ENCODE measurements at places on chromosomes 6 and 20.

DNA sequence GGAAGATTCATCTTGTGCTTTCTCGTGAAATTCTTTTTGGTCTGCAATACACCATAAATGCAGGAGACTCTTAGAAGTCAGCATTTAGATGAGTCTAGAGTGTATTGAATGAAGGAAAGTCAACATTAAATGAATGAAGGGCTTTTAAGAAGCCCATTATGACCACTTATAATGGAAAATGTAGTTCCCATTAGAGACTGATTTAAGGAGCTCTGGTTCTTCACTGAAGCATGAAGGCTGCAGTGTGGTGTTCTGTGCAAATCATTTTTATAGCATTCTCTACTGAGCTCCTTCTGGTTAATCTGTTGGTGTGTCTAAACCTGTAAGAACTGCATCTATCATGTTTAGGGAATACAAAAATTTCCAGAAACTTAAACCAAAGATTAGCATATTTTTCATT, 19.7 kb downstream of the NCOA7 start:
- no peaks in the 10 kb centered on the region for H3K27me3 ChIP-seq
- DNase-seq: no peak
- no peak overlapping the region for H3K4me3 ChIP-seq
- H3K27ac ChIP-seq: no peak overlapping the region
- H3K4me1 ChIP-seq: peaks cover 28% of the 10 kb centered on the region

DNA sequence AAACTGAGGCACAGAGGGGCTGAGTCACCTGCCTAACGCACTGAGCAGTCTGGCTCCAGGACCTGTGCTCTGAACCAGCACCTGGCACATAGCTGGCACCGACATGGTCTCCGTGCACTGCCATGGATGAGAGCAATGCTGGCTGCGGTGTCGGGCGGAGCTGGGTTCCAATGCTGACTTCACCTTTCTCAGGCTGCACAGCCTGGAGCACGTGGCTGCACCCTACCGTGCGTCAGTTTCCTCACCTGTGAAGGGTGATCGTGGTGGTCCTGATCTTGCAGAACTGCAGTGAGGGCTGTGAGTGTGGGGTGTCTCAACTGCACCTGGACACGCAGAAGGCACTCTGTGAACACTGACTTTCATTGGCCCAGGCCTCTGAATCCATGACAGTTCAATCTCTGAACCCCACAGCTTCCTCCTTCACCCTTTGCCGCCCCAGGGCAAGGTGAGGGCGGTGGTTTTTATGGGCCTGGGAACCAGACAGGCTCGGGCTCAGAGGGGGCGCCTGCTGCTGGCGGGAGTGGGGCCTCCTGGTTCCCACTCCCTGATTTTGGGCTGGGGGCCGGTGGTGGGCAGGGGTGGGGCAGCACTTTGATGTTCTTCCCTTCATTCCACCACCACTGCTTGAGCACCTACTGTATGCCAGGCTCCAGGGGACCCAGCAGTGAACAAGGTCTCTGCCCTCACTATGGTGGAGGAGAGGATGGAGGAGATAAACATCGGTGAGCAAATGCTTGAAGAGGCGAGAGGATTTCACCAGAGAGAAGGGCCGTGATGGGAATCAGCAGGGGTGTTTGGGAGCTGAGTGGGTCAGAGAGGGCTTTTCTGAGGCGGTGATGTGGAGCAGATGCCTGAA, 102.9 kb downstream of the CEBPB start:
- H3K4me1 ChIP-seq: peaks cover 58% of the 10 kb centered on the region
- H3K4me3 ChIP-seq: no peak overlapping the region
- H3K27me3 ChIP-seq: no peaks in the 10 kb centered on the region
- H3K36me3 ChIP-seq: no peaks in the 10 kb centered on the region
- no peak overlapping the region for H3K27ac ChIP-seq

DNA sequence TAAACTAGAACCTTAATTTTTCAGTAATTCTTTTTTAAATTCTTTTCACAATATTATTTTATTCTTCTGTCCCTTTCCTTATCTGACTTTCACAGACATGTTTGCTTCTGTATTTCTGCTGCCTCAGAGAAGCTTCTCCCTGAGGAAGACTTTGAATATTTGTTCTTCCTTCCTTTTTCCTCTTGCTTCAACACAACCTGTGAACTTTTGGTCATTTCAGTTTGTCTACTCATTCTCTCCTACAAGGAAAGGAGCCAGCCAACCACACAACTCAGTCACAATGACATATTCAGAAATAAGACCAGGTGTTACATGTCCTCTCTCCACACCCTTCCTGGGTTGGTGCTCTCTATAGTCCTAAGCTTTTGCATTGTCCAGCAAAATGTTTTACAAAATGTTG, 310.4 kb downstream of the TFAP2B start:
- H3K27me3 ChIP-seq: no peaks in the 10 kb centered on the region
- H3K36me3 ChIP-seq: no peaks in the 10 kb centered on the region
- DNase-seq: no peak

DNA sequence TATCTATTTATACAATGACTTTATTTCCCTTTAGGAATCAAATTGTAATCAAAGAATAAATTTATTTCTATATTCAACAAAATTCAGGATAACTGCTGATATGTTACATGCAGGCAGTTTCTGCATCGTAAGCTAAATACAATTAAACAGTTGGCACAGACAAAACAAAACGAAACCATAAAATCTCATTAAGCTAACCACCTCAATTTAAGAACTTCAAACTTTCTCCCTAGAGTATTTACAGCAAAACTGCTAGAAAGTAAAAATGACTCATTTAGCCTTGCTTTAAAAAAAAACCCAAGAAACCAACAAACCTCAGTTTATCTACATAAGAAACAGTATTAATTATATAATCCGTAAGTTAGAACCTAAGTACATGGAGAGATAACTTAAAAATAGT, 17.1 kb downstream of the SSR1 start:
- peaks cover 100% of the 10 kb centered on the region for H3K36me3 ChIP-seq
- no peak overlapping the region for H3K27ac ChIP-seq
- DNase-seq: no peak
- no peaks in the 10 kb centered on the region for H3K4me1 ChIP-seq

DNA sequence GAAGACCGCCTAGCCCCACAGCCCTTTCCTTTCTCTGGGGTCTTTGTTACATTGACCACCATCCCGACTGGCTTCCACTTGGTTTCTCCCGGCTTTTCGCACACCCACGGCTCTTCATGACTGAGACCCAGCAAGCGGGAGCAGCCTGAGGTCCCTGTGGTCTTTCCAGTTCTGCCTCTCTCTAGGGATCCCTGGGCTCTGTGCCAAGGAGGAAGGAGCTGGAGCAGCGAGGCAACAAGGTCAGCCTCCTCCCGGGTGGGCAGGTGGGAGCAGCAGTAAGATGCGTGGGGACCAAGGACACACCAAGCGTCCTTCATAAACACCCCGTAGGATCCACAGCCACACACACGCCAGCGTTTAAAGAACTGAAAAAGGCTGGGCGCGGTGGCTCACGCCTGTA, 29.6 kb upstream of the MRGBP start:
- no peak overlapping the region for H3K27ac ChIP-seq
- DNase-seq: peak; percentile 90

DNA sequence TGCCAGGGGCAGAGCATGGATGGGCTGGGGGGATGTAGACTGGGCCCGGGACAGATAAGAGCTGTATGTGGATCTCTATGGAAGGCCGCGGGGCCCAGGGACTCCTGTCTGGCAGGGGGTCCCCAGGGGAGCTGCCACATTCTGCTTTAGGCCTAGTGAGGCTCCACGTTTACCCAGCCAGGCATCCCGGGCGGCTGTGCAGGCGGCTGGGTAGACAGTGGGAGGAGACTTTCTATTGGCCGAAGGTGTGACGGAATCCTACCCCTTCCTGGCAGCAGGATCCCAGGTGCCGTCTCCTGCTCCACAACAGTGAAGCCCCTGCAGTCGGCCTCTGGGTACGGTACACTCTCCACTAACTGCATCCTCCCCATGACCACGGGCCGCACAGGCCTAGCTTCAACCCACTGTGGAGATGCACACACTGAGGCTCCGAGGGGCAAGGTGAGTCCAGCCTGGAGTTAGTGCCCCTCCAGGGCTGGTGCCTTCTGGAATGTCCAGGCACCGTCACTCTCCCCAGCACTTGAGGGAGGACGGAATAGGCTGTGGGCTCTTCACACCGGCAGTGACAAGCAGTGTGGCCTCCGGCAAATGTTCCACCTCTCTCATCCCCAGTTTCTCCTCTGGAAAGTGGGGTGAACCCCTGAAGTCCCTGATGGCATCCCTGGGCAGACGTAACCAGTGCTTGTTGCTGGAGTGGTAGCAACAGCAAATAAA, 36.8 kb upstream of the ZBP1 start:
- no peak overlapping the region for H3K4me3 ChIP-seq
- H3K27ac ChIP-seq: no peak overlapping the region
- peaks cover 27% of the 10 kb centered on the region for H3K4me1 ChIP-seq
- H3K36me3 ChIP-seq: peaks cover 36% of the 10 kb centered on the region
- DNase-seq: peak; percentile 19

DNA sequence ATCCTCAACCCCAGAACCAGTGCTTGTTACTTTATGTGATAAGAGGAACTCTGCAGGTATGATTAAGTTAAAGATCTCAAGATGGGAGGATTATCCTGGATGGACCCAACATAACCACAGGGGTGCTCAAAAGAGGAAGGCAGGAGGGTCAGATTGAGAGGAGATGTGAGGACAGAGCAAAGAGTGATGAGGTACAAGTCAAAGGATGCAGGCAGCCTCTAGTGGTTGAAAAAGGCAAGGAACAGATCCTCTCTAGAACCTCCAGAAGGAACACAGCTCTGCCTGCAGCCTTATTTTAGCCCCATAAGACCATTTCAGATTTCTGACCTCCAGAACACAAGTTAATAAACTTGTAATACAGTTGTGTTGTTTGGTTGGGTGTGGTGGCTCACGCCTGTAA, 41.2 kb downstream of the PDSS2 start:
- H3K27me3 ChIP-seq: no peaks in the 10 kb centered on the region
- H3K27ac ChIP-seq: no peak overlapping the region

DNA sequence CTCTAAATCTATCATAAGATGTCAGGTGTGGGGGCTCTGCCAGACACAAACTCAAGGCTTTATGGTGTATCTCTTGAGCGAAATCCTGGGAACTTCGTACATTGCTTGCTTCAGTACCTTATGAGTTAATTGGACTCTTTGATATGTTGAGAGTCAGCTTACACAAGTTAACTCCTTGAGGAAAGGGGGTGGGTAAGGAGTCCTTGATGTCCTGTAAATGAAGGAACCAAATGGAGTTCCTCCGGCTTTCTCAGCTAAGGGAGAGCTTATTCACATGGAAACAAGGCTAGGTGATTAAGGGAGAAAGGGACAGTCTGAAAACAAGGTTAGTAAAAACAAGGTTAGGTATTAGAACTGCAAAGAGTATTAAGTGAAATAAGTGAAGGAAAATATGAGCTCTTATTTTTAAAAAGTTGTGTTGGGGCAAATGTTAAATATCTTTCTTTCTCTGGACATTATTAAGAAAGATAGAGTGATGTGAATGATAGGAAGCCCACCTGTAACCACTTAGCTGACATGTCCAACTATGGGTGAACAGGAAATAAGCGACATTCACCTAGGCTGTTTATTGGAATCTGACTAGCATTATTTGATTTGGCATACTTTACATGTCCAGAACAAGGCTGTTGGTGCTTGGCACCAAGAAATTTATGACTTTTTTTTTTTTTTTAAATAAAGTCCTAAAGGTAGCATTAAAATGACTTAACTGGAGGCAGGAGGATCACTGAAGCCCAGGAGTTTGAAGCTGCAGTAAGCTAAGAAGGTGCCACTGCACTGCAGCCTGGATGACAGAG, 26.5 kb downstream of the GTF2H5 start:
- no peak for DNase-seq
- H3K4me1 ChIP-seq: no peaks in the 10 kb centered on the region
- H3K36me3 ChIP-seq: peaks cover 32% of the 10 kb centered on the region

All from stomach (tissue), 19 donors.